ENCODE measurements at places on chromosomes 6 and 20. TPM values are rescaled to one million over a fixed set of nuclear protein-coding genes. Genes with fewer than 3 reads are reported as not detected.

TFAP2A gene
- total RNA-seq, result not detected

OLIG3 gene
- not detected for total RNA-seq

MUCL3 gene
- total RNA-seq, result not detected

SLA2 gene
- 87.3 TPM for total RNA-seq

SSTR4 gene
- not detected for total RNA-seq

ADGRF5 gene
- not detected for total RNA-seq

GINM1 gene
- 21.1 TPM for total RNA-seq

HDGFL1 gene
- total RNA-seq, result not detected

TRIM31 gene
- total RNA-seq, result not detected

DEFB132 gene
- total RNA-seq, result not detected

COL12A1 gene
- total RNA-seq, result not detected

LIME1 gene
- total RNA-seq, result 302 TPM

C20orf202 gene
- total RNA-seq, result not detected

RFX6 gene
- not detected for total RNA-seq

TPBG gene
- 0.35 TPM for total RNA-seq

SIRPD gene
- total RNA-seq, result 0.17 TPM

OPRL1 gene
- total RNA-seq, result 1.6 TPM

LRRC73 gene
- total RNA-seq, result 0.48 TPM

GLP1R gene
- total RNA-seq, result not detected

APOBEC2 gene
- not detected for total RNA-seq

PKIB gene
- 1.2 TPM for total RNA-seq

TRMT11 gene
- total RNA-seq, result 16.3 TPM

GNAS gene
- total RNA-seq, result 1,326 TPM

MUC21 gene
- not detected for total RNA-seq

ECT2L gene
- total RNA-seq, result not detected

PSORS1C2 gene
- not detected for total RNA-seq

ZNF165 gene
- total RNA-seq, result 0.77 TPM

FOXC1 gene
- not detected for total RNA-seq
